ENCODE measurements at places on chromosomes 6 and 20.
A peak's percentile ranks its signal among the peaks of the same experiment; 100 is the strongest.

DNA sequence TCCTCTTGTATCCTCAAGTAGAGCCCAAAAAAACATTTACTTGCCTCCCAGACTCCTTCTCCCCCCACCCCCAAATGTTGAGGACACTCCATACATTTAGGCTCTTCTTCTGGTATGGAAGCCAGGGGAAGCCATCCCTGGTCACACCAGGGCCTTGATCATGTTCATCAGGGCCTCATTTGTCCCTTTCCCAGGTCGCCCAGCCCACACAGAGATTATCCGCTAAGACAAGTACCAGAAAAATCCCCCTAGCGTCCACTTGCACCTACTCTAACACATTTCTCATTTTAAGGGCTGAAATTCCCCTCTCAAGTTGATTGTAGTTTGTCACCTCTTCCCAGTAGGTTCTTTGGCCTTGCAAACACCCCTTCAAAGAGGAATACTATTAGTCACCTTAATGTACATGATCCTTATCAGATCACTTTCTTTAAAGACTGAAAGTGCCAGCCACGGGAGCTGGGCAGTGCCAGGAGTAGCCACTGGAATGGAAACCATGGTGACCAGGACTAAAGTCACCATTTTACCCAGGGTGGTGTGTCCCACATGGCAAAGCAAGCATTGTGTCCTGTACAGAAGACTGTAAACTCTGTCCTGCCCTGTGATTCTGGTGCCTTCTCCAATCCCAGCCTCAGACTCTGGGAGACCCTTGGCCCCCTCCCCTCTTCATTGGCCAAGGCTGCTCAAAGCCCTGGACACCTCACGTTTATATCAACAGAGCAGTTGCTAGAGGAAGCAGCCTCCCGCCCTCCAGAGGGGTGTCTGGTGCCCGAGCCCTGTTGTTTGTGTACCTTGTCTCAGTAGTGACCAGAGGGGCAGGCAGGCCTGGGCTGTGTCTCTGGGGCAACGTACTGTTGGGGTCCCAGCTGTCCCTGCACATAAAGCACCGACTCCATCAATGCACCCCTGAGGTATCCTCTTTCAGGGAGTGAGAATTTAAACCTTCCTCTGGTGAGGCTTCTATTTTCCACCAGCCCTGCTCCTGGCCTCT is 5.0 kb upstream of the APOBEC2 start:
- DNase-seq: no peak

- no peak for DNase-seq
Observed at GRCh38 chr6:11806561-11807317, 28.1 kb upstream of the ADTRP start.

DNA sequence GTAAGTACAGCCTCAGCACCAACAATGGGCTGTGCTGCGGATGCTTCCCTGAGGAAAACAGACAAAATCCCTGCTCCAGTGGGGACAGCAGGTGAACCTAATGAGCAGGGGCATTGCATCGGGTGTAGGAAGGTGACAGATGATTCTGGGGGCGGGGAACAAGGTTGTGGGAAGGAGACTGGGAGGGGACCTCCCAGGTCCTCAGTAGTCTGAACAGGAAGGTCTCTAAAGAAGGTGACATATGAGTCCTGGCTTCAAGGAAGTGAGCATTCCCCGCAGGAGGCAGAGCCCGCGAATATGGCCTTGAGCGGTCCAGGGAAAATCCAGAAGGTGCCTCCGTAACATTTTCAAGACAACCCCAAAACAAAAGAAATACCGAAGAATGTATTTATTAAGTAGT is 19.4 kb downstream of the ULBP1 start:
- DNase-seq: no peak

GRCh38 chr20:23339986-23340385 is 10.6 kb upstream of the NXT1 start:
- DNase-seq: no peak

DNA sequence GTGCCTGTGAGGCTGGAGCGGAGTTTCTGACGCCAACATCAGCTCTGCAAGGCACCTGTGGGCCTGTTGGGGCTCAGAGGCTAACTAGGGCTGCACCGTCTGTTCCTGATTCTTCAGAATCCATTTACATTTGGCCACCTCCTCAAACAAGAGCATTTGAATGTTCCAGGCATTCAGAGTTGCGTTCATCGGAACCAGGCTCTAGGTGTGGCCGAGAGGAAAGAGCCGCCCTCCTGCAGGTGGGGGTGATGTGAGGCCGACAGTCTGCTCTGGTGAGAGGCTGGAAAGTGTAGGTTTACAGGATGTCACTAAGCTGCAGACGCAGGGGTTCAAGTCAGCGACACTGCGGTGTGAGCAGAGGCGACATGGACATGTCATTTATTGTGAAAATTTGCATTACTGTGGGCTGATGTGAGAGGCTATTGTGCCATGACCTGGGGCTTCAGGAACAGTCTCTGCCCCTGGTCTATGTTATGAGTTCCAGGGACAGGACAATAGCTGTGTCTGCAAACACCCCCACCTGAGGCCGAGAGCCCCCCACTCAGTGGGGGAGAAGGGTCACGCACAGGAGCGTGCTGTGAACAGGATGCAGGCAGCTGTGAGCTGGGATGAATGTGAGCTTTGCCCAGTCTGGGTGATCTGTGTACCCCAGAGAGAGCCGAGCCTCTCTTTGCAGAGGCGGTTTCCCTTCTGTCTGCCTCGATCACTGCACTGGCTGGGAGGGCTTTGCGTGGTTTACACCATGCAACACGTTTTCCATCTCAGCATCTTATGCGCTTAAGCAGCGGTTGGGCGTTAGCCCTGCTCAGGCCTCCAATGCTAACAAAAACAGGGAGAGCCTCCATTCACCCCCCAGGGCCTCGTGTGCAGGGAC is 21.1 kb downstream of the SLCO4A1 start:
- no peak for DNase-seq

GRCh38 chr6:31865205-31866118 is 2.8 kb upstream of the NEU1 start:
- DNase-seq: no peak

GRCh38 chr20:36967636-36968035 is 16.1 kb upstream of the SAMHD1 start:
- no peak for DNase-seq

- no peak for DNase-seq
Observed at GRCh38 chr6:85134172-85134571, 315.7 kb upstream of the NT5E start.

DNA sequence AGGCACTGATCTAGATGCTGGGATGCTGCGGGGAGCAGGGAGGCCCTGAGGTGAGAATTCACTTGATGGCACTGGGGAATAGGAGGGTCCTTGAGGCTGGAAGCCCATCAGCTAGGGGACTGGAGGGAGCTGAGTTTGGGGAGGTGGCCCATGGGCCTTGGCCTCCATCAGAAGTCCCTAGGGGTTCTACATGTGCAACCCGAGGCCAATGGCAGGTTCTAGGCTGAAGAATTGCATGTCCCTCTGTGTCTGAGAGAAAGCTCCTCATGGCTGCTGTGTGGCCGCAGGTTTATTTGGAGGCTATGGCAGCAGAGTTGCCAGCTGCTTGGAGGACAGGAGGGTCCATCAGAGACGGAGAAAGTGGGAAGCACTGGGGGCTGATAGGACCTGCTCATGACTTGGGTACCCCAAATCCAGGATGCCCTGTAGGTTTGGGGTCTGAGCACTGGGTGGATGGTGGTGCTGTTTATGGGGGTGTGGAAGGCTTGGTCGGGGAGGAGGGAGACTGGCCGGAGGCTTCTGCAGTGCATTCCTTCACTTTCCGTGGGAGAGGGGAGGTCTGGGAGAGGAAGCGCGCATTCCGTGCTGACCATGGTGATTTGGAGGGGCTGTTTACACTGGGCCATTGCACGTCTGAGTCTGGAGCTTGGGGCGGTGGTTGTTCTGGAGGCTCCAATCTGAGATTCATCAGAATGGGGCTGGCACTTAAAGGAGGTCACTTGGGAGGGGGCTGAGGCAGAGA is 24.8 kb upstream of the PHACTR3 start:
- no peak for DNase-seq

- peak; percentile 30 for DNase-seq
Observed at GRCh38 chr6:31396422-31397152, 6.8 kb upstream of the MICA start.

DNA sequence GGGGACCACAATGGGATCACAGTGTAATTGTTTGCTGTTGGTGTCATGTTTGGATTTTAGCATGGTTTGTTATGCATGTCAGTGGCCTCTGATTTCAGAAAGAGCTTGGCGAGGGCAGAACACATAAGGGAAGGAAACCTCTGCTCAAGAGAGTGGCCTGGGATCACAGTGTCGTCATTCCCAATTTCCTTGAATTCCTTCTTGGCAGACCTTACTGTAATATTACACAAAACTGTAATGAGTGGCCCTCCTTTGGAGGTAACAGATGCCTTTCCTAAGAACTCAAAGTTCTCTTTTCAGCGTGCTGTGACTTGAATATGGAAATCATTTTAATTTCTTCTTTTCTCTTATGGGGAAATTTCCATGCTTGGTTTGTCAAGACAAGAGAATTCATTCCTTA is 46.9 kb downstream of the JAG1 start:
- no peak for DNase-seq

DNA sequence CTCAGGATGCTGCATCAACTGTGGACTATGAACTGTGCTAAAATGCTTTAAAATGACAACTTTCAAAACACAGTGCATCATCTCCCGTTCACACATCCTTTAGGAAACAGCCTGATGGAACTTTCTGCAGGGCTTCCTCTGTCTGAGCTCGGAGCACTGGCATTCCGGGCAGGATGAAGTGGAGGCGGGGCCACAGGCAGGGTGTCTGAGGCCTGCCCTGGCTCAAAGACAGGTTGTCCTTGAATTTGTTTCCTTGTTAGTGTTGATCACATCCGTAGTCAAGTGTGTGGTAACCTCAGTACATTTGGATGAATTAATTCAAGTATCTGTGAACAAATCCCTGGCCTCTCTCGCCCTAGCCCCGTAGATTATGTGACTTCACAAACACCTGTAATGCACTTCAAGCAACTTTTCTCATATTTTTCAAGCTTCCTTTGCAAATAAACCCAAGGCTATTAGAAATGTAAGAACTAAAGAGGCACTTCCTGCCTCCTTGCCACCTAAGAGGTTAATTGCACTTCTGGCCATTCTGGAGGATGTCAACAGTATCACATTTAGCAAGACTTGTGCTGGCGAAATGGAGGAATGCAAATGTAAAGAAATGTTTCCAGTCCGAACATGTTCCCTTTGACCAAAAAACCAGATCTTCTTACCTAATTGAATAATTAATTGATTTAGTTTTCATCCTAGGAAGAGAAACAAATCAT is 3.1 kb downstream of the CD93 start:
- DNase-seq: no peak

GRCh38 chr6:13485923-13486562 is 1.4 kb downstream of the GFOD1 start:
- no peak for DNase-seq

DNA sequence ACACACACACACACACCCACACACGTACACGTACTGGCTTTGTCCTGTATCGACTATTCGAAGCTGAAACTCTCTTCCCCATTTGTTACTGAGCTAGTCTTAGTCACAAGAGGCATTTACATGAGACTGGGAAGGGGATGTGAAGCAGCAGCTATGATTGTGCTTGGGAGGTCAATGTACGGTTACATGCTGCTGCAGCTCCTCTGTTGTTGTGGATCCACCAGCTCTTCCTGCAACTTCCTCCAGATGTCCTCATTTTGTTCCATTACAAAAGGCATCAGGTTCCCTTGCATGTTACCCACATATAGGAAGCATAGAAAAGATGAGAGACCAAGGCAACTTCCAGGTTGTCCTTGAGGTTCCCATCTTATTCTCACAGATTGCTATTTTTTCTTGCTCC is 612.4 kb upstream of the IMPG1 start:
- no peak for DNase-seq

GRCh38 chr6:30886897-30887255 is 2.6 kb downstream of the DDR1 start:
- no peak for DNase-seq

- no peak for DNase-seq
Observed at GRCh38 chr20:25750765-25751696, 54.4 kb upstream of the ZNF337 start.

DNA sequence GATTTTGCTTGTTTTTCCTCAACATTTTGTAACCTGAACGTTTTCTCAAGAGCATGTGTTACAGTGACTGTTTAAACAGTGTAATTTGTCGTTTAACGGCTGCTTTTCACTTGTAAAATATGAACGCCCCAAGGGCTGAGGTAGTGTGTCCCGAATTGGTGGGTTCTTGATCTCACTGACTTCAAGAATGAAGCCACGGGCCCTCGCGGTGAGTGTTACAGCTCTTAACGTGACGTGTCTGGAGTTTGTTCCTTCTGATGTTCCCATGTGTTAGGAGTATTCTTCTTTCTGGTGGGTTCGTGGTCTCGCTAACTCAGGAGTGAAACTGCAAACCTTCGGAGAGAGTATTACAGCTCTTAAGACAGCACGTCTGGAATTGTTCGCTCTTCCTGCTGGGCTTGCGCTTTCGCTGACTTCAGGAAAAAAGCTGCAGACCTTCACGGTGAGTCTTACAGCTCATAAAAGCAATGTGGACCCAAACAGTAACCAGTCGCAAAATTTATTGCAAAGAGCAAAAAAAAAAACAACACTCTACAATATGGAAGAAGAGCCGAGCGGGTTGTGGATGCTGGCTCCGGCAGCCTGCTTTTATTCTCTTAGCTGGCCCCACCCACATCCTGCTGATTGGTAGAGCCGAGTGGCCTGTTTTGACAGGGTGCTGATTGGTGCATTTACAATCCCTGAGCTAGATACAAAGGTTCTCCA is 25.1 kb upstream of the TRIM27 start:
- no peak for DNase-seq

GRCh38 chr6:43973357-43973756 is 153.9 kb downstream of the MRPL14 start:
- DNase-seq: no peak

DNA sequence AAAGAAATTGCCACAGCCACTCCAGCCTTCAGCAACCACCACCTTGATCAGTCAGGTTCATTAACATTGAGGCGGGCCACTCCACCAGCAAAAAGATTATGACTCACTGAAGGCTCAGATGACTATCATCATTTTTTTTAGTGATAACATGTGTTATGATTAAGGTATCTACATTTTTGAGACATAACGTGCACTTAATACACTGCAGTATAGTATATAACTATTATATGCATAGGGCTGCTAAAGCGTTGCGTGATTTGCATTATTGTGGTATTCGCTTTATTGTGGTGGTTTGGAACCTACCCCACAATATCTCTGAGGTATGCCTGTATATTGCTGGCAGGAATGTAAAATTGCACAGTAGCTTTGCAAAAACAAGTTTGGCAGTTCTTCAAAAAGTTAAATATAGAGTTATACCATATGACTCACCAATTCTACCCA is 6.8 kb upstream of the RIPK1 start:
- no peak for DNase-seq

DNA sequence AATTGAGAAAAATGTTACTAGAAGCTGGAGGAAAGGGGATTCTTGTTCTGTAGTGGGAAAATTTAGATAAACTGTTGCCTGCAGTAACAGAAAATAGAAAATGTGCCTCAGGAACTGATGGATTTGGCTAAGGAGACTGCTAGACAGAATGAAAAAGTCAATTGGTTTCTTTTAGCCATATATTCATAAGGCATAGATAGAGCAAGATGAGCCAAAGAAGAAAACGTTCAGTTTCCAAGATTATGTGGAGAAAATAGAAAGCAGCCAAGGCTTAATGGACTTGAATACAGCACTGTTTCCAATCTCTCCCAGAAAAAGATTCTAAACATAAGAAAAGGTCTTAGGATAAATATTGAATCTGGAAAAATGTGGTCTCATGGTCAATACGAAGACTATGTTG is 115.1 kb upstream of the TCF21 start:
- DNase-seq: no peak
